ENCODE measurements at places on chromosomes 6 and 20. TPM values are rescaled to one million over a fixed set of nuclear protein-coding genes. Genes with fewer than 3 reads are reported as not detected.

DNA sequence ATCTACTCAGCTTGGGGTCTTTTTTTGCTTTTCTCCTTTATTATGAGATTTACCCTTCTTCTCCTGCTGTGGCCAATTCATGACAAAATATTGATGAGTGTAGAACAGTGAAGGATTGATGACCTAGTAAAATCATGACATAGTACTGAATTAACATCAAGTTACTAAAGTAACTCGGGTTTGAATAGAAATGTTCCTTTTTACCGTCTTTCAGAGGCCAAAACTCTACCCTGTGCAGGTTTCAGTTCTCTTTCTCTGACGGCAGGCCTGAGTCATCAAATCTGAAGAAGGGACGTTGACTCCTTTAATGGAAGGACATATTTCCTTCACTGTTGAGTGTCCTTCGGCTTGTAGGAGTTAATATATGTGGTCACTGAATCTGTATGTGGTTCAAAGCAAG lies 80.7 kb downstream of the RREB1 start:
- H3K27me3 ChIP-seq, result no peaks in the 10 kb centered on the region
- no peak overlapping the region for H3K27ac ChIP-seq
- no peak for DNase-seq
- peaks cover 21% of the 10 kb centered on the region for H3K36me3 ChIP-seq
- no peak overlapping the region for H3K4me3 ChIP-seq

DNA sequence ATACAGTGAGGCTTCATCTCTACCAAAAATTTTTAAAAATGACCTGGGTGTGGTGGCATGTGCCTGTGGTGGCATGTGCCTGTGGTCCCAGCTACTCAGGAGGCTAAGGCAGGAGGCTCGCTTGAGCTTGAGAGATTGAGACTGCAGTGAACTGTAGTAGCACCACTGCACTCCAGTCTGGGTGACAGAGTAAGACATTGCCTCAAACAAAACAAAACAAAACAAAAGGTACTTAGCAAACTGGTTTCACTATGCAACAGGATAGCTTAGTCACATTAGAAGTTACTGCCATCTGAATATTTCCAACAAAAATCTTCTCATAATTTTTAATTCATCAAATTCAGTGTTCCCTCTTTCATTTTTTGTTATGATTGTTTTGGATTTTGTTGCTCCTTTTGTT lies 137.9 kb downstream of the QRSL1 start:
- H3K27ac ChIP-seq, result no peak overlapping the region
- H3K36me3 ChIP-seq, result no peaks in the 10 kb centered on the region
- no peaks in the 10 kb centered on the region for H3K4me1 ChIP-seq
- no peak overlapping the region for H3K4me3 ChIP-seq
- H3K27me3 ChIP-seq, result no peaks in the 10 kb centered on the region
- DNase-seq, result no peak

GRCh38 chr6:112032728-112033127 lies 21.2 kb upstream of the CCN6 start:
- H3K36me3 ChIP-seq, result no peaks in the 10 kb centered on the region
- no peak for DNase-seq
- H3K27me3 ChIP-seq, result peaks cover 16% of the 10 kb centered on the region
- H3K4me1 ChIP-seq, result peaks cover 4% of the 10 kb centered on the region
- H3K27ac ChIP-seq, result no peak overlapping the region

DNA sequence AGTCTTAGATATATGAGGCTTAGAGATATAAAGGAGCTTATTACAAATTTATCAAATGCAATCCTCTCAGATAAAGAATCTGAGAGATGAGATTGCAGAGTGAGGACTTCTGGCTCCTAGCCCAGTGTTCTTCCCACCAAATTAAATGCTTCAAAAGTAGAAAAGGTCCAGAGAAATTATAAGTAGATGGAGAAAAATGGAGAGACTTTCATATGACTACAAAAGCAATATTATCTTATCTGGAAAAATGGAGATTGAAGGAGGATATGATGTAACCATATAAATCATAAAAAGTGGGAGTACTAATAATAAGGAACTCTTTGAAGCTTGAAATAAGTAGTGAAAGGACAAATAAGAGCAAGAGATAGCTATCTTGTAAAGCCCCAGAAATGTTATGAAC lies 2.8 kb downstream of the KCTD20 start:
- DNase-seq, result no peak
- no peaks in the 10 kb centered on the region for H3K36me3 ChIP-seq
- H3K4me1 ChIP-seq, result peaks cover 25% of the 10 kb centered on the region
- H3K4me3 ChIP-seq, result no peak overlapping the region

DNA sequence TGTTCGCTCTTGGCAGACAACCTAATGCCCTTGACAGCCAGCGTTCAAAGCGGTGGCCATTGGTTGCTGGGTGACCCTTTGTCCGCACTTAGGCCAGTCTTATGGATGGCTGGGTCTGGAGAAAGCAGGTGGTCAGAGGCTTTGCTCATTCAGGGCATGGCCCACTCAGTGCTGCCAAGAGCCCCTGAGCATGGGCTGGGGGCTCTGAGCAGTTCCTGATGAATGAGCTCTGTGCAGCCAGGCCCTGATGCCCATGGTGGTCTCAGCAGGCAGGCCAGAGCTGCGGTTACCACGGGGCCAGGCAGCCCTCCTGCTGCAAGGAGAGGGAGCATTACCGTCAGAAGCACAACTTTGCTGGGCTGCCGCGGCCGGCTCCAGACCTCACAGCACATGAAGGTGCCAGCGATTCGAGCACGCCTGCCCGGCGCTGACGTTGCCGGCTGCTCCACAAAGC lies 36.3 kb downstream of the CDH4 start:
- H3K27me3 ChIP-seq, result no peaks in the 10 kb centered on the region
- H3K36me3 ChIP-seq, result no peaks in the 10 kb centered on the region
- no peak overlapping the region for H3K27ac ChIP-seq
- no peaks in the 10 kb centered on the region for H3K4me1 ChIP-seq
- H3K4me3 ChIP-seq, result no peak overlapping the region

DNA sequence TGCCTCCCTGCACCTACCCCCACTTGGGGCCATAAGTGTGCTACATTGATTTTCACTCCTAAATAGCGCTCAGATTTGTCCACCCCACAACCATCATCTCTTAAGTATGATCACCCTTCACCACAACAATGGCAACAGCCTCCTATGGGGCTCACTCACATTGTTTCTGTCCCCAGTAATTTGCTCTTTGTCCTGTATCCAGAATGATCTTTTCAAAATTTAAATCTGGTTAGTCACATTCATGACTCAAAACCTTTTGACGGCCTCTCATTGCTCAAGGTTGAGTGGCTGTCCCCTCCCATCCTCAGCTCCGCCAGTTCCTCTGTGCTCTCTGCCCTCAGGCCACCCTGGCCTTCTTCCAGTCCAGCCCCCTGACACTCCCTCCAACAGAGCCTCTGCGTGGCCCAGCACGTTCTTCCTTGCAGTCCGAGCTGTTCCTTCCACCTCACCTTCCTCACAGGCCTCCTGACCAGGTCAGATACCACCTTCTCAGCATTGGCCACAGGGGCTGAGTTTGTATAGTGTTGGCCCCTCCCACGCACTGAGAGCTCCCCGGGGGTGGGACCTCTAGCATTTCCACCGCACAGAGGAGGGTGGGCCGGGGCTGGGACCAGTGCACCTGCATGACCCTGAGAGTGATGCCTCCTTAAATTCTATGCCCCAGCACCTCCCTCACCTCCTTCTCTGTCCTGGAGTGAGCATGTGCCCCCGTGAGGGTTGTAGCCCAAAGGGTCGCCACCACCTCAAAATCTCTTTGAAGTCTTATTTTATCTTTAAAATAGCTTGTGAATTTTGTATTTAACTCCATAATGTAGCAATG lies 2.4 kb upstream of the PPP1R3G start:
- H3K36me3 ChIP-seq, result no peaks in the 10 kb centered on the region
- no peaks in the 10 kb centered on the region for H3K4me1 ChIP-seq
- H3K27me3 ChIP-seq, result no peaks in the 10 kb centered on the region
- H3K4me3 ChIP-seq, result no peak overlapping the region
- H3K27ac ChIP-seq, result no peak overlapping the region

DNA sequence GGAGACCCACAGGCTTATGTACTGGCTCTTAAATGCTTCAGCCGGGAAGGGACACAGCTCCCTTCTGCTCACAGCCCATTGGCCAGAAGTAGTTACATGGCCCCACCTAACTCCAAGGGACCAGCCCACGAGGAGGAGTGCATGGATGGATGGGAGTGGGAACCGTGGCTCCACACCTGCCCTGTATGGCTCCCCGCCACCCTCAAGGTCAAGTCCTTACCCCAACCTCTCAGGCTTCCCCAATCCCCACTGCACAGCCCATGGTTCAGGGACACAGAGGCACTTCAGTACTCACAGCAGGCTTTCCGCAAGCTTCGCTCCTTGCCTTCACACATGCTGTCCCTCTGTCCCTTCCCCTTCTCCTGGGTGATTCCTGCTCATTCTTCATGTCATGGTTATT lies 137.9 kb upstream of the KCNG1 start:
- no peak overlapping the region for H3K4me3 ChIP-seq
- DNase-seq, result no peak
- H3K4me1 ChIP-seq, result no peaks in the 10 kb centered on the region
- no peak overlapping the region for H3K27ac ChIP-seq

- no peak overlapping the region for H3K27ac ChIP-seq
- H3K4me3 ChIP-seq, result peak overlapping the region; percentile 54
- H3K36me3 ChIP-seq, result no peaks in the 10 kb centered on the region
- no peaks in the 10 kb centered on the region for H3K4me1 ChIP-seq
- H3K27me3 ChIP-seq, result peaks cover 3% of the 10 kb centered on the region
These were observed 39.9 kb downstream of the SLC52A3 start for GRCh38 chr20:728256-728944.

DNA sequence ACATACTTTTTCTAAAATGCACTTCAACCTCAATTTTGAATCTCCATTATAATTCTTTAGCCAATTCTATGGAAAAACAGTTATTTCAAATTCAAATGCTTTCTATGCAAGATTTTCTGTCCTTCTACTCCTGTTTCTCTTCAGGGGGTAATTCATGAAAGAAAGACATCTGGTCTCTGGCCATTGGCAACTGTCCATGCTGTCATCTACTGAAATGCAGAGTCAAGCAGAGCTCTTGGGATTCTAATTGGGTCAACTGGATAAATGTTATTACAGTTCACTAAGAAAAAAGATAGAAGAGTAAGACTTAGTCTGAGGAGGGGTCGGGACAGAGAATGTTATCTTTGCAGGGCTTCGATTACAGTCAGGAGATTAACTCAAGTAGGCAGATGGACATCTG lies 22.0 kb upstream of the BMP5 start:
- no peak overlapping the region for H3K4me3 ChIP-seq
- no peak for DNase-seq
- peak overlapping the region; percentile 24 for H3K27ac ChIP-seq
- H3K36me3 ChIP-seq, result no peaks in the 10 kb centered on the region
- no peaks in the 10 kb centered on the region for H3K4me1 ChIP-seq
- H3K27me3 ChIP-seq, result no peaks in the 10 kb centered on the region

GRCh38 chr6:126227833-126228702 lies 111.8 kb upstream of the CENPW start:
- no peaks in the 10 kb centered on the region for H3K4me1 ChIP-seq
- no peak overlapping the region for H3K27ac ChIP-seq
- no peaks in the 10 kb centered on the region for H3K27me3 ChIP-seq
- DNase-seq, result no peak

DNA sequence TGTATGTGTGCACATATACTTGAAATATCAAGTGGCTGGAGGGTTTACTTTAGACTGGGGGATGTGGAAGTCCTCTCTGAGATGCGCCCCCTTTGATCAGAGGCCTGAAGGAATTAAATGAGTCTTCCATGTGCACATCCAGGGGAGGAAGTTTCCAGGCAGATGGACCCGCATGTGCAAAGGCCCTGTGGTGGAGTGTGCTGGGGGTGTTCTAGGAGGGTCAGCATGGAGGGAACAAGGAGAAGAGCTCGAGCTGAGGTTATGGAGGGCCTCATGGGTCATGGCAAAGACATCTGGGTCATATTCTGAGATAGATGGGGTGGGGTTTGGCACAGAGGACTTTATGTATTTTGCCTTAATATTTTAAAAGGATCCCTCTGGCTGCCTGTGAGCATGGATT lies 17.7 kb upstream of the SULF2 start:
- H3K27me3 ChIP-seq, result no peaks in the 10 kb centered on the region
- no peaks in the 10 kb centered on the region for H3K4me1 ChIP-seq
- no peaks in the 10 kb centered on the region for H3K36me3 ChIP-seq
- no peak for DNase-seq

C2 gene
- 1.0 TPM for total RNA-seq

TXLNB gene
- not detected for total RNA-seq

FOXO3 gene
- 43.8 TPM for total RNA-seq

OR2B6 gene
- 0.26 TPM for total RNA-seq
